Stimulated activated naive CD4-positive, alpha-beta T cell (primary cell): ENCODE measurements at places on chromosomes 6 and 20.

DNA sequence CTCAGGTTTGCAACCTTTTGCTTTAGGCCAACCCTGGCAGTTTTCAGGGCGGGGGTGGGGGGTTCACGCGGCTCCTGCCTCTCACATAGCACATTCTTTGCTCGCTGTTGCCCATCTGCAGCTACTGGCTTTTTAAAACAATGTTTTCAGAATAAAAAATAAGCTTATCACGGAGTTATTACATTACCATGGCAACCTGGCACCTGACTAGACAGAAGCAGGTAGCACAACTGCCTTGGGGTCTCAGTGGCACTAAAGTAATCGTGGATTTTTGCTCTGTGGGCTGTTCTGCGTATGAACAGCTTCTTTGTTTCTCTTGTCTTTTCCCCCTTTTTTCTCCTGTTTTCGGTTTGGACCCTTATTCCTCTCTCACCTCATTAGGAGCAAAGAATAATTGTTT is 9.1 kb upstream of the MANBAL start:
- no peak for DNase-seq

DNA sequence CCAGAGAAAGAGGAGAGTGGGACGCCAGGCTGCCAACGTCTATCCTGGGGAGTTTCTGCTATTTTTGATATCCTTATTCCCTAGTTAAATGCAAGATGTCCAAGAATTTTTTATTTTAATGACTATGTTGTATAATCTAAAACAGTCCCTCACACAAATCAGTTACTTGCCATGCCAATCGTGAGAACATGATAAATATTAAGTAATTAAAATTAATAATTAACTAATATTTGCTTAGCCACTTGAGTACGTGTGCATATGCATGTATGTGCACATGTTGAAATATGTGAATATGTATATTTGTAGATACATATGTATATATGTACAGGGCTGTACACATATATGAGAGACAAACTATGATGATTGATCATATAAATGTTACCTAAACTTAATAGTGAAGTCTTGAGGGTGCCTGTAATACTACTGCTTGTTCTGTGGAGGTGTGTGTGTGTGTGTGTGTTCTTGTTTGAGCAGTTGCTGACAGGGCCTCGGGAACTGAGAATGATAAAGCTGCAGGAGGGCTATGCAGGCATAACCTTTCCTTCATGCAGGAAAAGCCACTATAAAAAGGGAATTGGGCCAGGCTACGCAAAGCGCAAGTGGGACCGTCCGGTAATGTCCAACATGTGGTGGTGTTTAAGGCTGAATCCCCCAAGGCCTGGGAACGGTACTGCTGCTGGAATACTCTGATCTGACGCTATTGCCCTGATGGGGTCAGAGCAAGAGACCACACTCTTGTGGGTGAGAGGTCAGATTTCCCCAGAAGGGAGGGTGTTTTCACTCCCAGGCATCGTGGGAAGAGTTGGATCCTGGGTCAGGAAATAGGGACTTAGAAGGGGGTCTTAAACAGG is 148.3 kb upstream of the TBX18 start:
- DNase-seq = no peak

- DNase-seq = no peak
Observed at GRCh38 chr6:157519255-157520116, 138.5 kb downstream of the ZDHHC14 start.

DNA sequence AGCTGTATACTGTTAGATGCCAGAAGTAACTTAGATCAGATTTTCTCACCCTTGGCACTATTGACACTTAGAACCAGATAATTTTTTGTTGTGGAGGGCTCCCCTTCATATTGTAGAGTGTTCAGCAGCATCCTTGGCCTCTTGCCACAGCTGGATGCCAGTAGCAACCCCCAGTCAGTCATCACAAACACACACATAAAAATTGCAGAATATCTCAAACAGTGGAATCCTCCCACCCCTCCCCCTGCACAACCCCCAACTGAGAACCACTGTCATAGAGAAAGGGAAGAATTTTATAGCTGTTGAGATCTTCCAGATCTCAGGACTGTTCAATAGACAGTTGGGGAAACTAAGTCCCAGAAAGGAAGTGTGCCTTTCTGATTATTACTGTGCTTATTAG is 81.2 kb upstream of the VSTM2L start:
- DNase-seq = no peak

DNA sequence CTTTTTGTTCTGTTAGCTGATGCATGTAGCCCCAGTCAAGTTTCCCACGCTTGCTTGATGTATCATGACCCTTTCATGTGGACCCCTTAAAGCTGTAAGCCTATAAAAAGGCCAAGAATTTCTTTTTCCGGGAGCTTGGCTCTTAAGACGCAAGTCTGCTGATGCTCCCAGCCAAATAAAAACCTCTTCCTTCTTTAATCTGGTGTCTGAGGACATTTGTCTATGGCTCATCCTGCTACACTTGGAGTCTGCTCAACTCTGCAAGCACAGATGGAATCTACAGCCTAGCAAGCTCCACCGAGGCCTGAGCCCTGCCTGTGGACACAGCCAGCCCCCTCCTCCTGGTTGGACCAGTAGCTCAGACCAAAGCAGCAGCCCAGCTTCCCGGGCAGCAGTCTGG is 3.4 kb downstream of the CST2 start:
- DNase-seq = no peak

- no peak for DNase-seq
Observed at GRCh38 chr6:137213331-137213740, 5.8 kb downstream of the IFNGR1 start.

DNA sequence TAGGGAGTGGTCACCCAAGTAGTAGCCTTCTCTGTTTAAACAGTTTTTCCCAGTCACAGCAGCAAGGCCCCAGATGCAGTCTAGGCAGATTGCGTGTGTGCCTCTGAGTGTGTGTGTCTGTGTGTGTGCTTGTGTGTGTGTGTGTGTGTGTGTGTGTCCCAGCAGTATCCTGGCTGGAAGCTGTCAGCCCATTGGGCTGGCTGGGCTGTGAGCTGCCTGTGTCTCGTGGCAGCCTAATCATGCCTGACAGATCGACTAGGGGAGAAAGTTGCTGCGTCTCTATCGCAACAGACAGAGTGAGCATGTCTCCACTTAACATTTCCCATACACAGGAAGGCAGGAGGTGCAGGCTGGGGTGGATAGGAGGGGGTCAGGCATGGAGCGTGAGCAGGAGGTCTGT is 42.9 kb upstream of the LRFN2 start:
- no peak for DNase-seq

- no peak for DNase-seq
Observed at GRCh38 chr6:100212131-100212530, 218.1 kb upstream of the MCHR2 start.

GRCh38 chr6:132362442-132363185 is 38.7 kb downstream of the MOXD1 start:
- DNase-seq = no peak

- DNase-seq = no peak
Observed at GRCh38 chr20:43736588-43737158, 9.9 kb upstream of the GTSF1L start.

- DNase-seq = no peak
Observed at GRCh38 chr6:51463321-51463720, 624.1 kb downstream of the PKHD1 start.

DNA sequence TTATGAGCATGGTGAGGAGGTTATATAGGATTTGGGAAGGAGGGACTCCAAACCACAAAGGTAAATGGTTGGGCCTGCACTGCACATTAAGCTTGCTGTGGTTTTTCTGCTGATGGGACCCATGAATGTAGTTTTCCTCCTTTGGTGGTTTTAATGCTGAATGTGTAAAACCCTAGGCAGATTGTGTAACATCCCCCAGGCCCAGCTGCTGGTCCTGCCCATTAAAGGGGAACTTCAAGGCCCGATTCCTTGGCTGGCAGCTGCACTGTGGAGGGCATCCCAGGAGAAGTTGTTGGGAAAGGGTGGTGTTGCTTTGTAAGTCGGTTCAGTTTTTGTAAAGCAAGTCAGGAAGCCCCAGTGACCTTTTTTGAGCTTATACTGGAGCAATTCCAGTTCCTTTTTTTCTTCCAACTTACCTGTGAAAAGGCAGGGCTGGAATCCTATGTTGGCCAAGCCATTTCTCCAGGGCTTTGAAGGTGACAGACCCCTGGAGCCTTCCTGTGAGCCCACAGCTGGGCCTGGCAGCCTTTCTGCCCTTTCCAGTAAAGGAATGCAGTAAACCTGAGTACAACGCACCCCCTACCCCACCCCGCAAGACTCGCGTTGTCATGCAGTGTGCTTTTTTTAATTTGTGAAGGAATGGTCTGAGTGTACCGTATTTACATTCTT is 43.1 kb upstream of the NAA20 start:
- no peak for DNase-seq

DNA sequence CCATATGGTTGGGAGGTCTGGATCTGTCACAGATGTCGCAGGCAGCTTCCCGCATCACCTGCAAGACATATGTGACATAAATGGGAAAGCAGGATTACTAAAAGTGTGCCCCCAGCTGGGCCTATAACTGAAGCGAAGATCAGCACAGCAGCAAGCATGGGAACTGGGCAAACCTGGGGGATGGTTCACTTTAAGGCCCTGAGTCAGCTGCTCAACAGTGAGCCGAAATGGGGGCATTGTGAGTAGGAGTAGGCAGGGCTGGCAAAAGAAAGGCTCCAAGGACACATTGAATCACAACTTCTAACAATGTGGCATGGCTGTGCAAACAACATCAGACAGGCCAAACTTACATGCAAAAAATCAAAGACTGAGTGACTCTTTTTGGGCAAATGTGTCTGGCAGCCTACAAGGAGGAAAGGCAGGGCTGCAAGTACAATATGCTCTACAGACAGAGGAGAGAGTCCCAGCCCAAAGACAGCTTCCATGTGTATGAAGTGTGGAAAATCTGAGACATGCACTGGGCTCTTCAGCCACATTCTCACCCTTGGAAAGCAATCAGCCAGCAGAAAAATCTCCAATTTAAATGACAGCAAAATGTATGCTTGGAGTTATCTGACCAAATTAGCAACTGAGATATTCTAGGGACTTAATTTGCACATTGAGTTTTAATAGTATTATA is 531.0 kb upstream of the MMS22L start:
- DNase-seq = no peak

DNA sequence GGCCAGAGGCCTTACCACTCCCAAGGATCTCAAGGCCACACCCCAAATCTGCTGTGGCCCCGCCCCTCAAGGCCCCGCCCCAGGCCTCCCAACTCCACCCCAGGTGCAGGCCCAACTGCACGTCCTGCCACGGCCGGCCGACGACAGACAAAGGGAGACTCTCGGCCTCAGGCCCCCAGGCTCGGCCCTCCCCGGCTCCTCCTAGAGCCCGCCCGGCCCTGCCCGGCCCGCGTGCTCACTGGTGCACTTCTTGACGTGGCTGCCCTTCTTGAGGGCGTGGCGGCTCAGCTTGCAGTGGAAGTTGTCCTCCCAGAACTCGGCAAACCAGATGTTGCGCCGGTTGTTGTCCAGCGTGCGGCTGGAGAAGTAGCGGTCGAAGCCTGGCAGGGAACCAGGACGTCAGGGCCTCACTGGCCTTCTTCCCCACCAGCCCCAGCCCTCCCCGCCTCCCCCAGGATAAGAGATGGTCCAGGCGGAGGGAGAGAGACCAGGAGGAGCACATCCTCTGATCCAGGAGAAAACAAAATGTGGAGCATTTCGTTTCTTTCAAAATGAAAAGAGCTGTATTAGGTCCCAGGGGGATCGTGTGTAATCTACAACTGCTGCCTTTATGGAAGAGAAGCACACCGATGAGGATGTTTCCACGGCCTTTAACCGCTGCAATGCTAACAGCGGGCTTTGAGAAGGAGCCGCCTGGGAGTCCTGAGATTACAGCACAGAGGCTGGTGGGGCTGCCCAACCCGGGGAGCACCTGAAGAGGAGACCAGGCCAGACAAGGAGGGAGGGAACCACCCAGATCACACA is 89.4 kb downstream of the GRM4 start:
- DNase-seq = no peak

GRCh38 chr20:24149175-24149574 is 160.6 kb upstream of the GGTLC1 start:
- DNase-seq = no peak

GRCh38 chr20:59307270-59307669 is 6.9 kb downstream of the EDN3 start:
- no peak for DNase-seq

- DNase-seq = no peak
Observed at GRCh38 chr6:127516662-127517273, 2.4 kb downstream of the MTCL3 start.
